ENCODE measurements at places on chromosomes 6 and 20.
A peak's percentile ranks its signal among the peaks of the same experiment; 100 is the strongest.

DNA sequence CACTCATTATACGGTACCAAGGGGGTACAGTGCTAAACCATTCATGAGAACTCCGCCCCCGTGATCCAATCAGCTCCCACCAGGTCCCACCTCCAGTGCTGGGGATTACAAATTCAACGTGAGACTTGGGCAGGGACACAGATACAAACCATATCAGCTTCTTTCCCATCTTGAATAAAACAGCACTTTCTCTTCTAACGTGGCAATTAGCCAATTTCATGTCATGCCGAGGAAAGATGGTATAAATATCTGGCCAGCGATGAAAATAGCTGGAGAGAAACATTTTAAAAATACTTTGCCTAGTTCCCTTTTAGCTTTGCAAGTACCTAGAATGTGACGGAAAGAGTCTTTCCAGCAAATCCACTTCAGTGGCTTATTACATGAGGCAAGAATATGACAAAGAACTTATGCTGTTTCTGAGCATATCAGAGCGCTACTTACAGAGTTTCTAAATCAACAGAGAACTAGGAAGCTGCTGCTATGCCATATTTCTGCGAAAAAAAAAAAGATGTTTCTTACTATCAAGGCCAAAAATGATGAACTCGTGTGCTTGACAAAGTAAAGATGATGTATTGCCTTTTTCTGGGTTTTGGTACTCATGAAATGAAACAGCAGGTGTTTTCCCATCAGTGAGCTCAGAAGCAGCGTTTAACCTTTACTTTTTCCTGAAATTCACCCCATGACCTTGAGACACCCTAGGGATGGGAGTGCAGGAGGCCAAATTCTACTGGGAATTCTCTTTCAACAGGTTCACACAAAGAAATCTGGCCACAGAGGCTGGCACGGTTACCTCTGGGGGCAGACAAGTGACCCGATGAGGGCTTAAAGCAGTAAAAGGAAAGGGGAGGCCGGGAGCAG lies 37.9 kb downstream of the AGPAT4 start:
- DNase-seq = no peak

DNA sequence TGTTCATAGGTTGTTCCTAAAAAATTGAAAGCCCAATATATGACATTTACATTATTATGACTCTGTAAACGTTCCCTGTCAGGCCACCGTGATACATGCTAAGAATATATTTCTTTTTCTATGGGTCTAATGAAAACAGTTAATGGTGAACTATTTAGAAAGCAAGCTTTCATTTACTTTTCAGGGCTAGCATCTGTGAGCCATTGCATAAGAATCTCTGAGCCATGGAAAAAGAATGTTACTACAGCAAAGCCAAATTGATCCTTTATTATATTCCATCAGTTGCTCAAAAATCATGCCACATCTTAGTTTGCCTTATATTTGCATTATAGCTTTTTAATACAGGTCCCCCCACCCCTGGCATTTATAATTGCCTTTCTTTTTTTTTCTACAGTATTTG lies 275.5 kb downstream of the ZFAND3 start:
- DNase-seq = no peak

GRCh38 chr6:12289365-12289919 lies 719 bp upstream of the EDN1 start:
- peak; percentile 66 for DNase-seq

GRCh38 chr6:142695016-142695415 lies 250.0 kb downstream of the HIVEP2 start:
- DNase-seq = no peak

DNA sequence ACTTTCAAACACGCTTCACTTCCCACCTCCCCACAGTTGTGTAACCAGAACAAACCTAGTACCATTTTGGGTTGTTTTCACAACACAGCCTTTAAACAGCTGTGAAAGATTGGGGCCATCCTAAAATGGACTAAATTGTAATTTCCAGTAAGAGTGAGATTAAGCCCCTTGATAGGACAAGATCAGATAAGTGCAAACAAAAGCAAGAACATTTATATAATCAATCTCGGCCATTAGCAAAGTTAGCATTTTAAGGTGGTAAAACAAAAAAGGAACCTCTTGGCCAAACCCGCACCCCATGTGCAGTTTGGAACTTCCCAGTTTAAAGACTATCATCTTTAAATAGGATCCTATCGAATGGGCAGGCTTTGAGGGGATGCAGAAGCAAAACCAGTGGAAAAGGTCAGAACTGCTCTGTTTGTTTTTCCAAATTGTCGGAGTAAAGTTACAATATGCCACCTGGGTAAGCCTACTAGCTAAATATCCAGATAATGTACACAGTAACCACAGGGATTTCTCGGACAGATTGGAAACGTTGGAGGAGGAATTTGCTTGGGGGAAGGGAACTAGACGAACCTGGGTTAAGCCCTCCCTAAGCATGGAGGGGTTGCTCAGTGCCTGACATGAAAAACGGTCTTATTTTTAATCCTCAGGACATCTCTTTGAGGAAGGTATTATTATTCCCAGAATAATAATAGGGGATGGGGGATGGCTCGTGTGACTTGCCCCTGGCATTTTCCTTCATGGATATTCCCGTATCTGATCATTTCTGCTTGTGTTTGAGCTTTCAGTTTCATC lies 159.8 kb upstream of the SALL4 start:
- no peak for DNase-seq

DNA sequence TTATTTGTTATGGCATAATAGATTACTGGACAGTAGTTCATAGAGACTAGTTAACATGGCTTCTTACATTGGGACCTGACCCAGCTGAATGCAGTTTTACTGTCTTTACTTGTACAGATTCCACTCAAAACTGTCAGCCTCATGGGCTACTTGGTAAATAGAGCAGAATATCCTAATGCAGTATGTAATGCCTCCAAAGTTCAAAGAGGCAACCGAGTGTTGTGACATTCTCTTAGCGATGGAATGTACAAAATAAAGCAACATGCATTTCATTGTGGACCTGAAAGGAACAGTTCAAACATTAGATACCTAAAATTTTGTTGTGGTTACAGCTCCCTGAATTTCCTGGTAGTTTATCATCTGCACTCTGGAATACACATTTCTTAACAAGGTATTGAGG lies 29.1 kb upstream of the RGS17 start:
- DNase-seq = no peak

- no peak for DNase-seq
Observed at GRCh38 chr6:135594000-135594399, 96.5 kb upstream of the AHI1 start.

DNA sequence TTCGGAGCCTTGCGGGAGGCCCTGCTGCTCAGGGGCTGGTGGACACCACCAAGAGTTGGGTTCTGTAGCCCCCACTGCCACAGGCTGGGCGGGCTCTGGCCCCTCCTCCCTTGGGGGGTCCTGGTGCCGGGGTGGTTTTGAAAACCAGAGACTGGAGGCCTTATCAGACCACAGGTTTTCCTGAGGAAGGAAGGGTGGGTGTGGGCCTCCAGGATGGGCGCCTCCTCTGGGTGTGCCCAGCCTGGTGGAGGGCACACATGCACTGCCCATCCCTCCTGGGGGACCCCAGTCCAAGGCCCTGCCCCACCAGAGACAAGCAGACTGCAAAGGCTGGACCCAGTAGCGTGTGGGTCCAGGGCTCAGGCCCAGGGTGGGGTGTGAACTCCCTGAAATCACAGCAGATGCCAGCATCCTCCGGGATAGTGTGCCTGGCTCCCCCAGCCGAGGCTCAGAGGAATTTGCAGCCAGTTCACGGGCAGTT lies 13.5 kb upstream of the ZBTB46 start:
- DNase-seq = no peak

DNA sequence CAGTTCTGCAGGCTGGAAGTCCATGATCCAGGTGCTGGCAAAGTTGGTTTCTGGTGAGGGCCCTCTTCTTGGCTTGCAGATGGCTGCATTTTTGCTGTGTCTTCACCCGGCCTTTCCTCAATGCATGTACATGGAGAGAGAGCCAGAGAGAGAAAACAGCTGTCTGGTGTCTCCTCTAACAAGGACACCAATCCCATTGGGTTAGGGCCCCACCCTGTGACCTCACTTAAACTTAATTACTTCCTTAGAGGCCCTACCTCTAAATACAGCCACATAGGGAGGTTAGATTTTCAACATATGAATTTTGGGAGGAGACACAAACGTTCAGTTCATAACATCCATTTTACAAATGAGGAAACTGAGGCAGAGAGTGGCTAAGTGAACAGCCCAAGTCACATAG lies 202.4 kb downstream of the ZMYND8 start:
- no peak for DNase-seq

GRCh38 chr6:136921936-136922684 lies at the start of gene SLC35D3:
TSS of gene SLC35D3 (plus strand) at chr6:136922301. CDS start at chr6:136922429, 128 bp downstream.
- DNase-seq = peak; percentile 24

DNA sequence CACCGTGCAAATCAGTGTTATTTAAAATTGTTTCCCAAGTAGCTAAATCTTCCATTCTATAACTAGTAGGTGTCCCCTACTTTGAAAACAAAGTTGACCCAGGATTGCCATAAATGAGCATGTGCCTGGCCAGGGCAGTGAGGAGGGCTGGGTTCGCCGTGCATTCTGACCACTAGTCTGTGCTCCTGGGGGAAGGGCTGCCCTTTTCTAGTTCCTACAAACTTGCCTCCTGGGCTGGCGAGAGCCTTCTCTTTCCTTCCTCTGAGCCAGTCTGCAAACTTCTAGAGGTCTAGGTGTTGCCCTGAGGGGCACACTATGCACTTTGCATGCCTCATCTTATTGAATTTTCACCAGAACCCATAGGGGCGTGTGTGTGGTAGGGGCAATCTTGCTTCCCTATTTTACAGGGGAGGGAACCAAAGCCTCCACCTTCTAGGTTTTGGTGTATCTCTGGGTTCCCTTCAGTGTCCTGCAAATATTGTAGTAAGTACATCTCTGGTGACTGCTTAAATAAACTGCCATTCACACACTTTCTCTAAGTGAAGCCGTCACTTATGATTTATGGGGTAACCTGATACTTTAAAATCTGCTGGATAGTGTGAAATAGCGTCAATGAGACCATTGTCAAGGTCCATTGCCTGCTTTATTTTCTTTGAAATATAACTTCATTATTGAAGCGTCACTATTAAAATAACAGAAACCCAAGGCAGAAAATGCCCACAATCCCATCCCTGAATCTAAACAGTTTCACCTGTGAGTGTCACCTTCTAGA lies 42.2 kb downstream of the CDH26 start:
- no peak for DNase-seq

- no peak for DNase-seq
Observed at GRCh38 chr6:163536770-163537169, 122.3 kb downstream of the QKI start.

Data from germinal center (tissue), 1 donor.